ENCODE measurements at places on chromosomes 5 and 9.

GRCh38 chr5:118968406-118968911, 19.9 kb downstream of the DTWD2 start:
- no peak for DNase-seq

GRCh38 chr9:93136011-93136440, 2.0 kb upstream of the NINJ1 start:
- no peak for DNase-seq

DNA sequence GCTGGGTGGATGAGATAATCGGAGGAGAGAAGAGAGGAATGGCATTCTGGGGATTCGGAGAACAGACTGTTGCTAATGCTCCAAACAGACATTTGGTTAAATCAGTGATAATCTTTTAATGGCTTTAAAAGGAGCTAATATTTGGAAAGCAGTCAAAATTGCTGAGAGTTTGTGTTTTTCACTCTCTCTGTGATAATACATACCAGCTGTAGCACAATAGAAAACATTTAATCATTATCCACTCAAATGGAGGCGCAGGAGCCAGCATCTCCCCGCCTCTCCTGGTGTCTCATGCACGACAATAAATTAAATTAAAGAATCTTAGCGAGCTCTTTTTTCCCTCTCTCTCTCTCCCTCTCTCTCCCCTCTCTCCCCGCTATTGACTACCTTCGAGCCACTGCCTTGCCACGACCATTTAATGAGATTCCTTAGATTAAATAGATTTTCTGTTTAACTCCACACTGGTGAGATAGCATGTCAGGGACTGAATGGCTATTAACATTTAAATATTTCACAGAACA, 268.6 kb upstream of the MVB12B start:
- no peak for DNase-seq

DNA sequence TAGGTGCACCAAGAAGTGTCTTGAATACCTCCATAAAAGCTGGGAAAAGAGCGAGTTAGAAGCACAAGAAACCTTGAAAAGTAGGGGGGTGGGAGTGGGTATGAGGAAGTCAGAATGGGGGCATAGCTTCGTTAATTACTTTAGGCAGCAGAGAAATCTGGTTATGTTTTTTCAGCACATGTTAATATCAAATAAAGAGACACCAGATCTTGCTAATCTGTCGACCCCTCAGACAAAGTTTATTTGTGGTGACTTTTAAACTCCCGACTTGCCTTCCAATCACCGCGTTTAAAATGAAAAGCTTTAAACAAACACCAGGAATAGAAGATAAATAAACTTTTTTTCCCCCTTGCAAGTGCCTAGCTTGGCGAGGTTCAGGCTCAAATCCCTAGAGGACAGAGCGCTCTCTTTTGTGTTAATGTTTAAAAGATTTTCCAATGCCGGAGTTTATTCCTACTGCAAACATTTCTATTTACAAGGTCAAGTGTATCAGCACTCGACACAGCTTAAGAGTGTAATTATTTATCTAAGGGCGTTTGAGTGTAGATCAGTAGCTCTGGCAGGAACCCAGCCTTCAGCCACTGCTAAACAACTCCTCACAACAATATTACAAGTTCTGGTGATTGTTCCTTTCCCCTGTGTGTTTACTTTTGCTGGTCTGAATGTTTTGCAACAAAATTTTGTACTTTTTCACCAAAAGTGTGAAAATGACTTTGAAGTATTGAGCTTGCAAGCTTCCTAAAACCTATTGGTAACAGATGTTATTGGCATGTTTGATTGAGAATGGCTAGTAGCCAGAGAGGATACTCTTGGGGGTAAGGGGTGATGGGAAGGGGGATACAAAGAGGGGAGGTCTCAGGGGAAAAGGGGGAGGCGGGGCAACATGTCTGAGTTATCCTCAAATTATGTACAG, 3.8 kb downstream of the GAS1 start:
- no peak for DNase-seq

GRCh38 chr5:125269926-125270325, 523.5 kb upstream of the ZNF608 start:
- no peak for DNase-seq

- DNase-seq = peak; percentile 83
Measured at GRCh38 chr9:91101611-91102168, 260.0 kb downstream of the AUH start.

GRCh38 chr5:643351-643801, 31.2 kb downstream of the CEP72 start:
- DNase-seq = no peak

- DNase-seq = no peak
Measured at GRCh38 chr5:62005551-62005950, 300.5 kb upstream of the KIF2A start.

DNA sequence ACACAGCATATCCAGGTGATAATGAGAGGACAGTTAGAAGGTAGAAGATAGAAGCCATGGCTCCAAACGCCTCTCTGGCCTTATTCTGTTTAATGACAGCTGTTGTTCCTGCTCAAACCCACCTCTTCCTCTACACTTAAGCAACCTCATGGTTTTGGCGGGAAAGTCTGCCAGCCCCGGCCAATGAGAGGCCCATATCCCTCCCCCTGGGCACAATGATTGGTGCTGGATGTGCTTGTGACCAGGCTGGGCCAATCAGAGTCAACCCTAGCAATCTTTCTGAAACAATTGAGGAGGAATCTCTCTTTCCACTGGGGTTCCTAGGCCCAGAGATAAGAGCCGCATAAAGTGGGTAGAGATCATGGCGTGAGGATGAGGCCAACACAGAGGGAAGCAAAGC, 4.8 kb upstream of the GFI1B start:
- DNase-seq = no peak

DNA sequence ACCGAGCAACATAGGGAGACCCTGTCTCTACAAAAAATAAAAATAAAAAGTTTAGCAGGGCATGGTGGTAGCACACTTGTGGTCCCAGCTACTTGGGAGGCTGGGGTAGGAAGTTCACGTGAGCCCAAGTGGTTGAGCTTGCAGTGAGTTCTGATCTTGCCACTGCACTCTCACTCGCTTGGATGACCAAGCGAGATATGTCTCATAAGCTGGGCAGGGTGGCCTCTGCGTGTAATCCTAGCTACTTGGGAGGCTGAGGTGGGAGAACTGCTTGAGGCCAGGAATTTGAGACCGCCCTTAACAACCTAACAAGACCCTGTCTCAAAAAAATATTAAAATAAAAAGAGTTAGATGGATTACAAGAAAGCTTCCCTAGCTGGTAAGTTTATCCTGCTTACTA, 32.5 kb downstream of the RASA1 start:
- no peak for DNase-seq

DNA sequence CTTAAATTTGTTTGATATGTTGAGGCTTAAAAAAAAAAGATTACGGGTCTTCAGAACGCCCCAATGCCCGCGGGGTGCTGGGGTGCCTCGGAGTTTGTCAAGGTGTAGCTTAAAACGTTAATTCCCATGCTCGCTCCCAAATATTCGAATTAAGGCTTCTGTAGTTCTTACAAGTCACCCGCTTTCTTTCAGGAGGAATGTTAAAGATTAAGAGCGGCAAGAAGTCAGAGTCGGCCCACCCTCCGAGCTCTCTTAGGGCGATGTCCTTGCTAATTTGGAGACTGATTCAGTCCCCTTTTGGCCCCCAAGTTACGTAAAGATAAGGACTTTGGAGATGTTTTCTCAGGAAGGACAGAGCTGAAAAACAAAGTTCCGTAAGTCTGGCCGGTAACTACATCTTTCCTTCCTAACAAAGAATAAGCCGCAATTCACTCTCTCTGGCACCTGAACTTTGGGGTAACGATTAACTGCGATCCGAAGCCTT, 746 bp upstream of the NPM1 start:
- DNase-seq = no peak

DNA sequence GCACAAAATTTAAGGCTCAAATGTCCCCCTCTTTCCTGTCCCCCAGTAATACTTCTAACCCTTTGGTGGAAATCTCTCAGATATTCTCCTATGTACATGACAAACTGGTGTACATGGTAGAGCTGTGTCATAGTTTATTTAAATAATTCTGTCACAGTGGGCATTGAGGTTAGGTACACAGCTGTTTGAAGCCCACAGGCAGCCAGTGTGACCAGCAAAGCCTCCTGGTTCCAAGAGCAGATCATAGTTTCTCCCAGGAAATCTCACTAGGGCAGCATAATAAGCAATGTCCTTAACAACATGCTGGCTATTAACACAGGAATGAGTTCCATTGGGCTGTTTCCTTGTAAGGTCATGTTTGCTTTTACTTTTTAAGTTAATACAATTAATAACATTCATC, 63.9 kb downstream of the NDST1 start:
- no peak for DNase-seq

GRCh38 chr5:77431719-77432118, 60.4 kb downstream of the WDR41 start:
- DNase-seq = no peak

DNA sequence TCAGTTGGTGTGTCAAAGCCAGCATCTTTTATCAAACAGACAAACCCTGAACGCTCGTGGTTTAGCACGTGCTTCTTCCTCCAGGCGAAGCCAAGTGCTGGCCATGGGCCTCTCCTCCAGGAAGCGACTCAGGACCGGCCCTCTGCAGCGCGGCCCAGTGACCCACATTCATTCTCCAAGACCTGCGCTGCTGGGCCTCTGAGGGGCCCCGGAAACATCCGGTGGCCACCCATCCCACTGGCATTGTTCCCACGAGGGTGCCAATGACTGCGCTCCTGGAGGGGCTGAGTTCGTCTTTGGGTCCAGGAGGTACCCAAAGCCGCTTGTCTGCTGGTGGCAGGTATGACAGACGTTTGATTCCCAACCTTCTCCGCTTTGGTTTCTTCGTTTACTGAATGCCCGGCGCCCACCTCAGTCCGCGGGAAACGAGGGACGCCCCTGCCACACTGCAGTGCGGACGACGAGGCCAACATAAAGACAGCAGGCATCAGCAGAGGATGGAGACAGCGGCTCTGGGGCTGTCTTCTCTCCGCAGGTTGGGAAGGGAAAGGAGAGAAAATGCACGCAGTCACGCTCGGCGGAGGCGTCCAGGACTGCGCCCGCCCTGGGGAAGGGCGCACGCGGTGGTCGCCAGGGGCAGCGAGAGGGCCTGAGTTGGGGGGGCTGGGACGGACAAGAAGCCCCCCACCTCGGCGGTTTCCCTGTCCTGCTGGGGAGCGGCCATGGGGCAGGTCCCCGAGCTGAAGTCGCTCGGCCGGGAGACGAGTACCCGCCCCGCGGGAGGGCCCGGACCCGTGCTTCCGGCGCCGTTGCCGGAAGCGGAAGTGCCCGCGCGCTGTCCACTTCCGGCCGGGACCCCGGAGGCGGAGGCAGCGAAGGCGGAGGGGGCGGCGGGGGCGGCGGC, at the start of gene EXOC3:
Gene EXOC3, plus strand, starts transcription at position 842 of the 904 bp plus-strand sequence. CDS start 3,030 bp downstream, outside the sequence.
- DNase-seq = peak; percentile 48

DNA sequence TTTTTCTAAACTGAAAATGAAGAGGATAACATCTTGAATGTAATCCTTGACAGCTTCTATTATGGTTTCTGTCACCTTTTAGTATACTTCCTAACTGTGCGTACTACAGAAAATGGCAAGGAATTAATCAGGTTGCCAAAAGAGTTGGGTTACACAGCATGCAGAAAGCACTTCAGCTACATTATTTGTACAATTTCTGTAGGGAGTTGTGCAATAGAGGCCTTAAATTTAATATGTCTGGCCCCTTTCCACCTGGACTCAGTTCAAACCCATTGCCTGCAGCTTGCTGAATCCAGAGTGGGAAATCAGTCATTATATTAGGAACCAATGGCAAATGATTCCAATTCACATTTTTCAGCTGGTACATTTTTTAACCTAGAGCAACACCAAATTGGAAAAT, 549.7 kb downstream of the CSNK1G3 start:
- no peak for DNase-seq

- no peak for DNase-seq
Measured at GRCh38 chr9:96006961-96007360, 131.5 kb downstream of the ERCC6L2 start.

DNA sequence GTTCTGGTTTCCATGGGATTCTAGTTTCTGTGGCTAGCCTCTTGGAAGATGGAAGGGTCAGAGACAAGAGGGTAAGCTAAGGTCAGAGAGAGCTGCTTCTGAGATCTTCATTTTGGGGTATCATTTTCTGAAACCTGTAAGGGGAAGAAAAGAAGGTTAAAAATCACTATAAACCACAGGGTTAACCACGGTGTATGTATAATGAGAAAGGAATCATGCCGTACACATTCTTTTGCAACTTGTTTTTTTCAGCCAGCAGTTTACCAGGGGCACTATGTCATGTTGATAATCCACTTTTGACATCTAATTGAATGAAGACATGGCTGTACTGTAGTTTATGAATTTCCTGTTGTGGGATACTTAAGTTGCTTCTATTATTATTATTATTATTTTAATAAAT, 164.4 kb downstream of the FOCAD start:
- no peak for DNase-seq

DNA sequence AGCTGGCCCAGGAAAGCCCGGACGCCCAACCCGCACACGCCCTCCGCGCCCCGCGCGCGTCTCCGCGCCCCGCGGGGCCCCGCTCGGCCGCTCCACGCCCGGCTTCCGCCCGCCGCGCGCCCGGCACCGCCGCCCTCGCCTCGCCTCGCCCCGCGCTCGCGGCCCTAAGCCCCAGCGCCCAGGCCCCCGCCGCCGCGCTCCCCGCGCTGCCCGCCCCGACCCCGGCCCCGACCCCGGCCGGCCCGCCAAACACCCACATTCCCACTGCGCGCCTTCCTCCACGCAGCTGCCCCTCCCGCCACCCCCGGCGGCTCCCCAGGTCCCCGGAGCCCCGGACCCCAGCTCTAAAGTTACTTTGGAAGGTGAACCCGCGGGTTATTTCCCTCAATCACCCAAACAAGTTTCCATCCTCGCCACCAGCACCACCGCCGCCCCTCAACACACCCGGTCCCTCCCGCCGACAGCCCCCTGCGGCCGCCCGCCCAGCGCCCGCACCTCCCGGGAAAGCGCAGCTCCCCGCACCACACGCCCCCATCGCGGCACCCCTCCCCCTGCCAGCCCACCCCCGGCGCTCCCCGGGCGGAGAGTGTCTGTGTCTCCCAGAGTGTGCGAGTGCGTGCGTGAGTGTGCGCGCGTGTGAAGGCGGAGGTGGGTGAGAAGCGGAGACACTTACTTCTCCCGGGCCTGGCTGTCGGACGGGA, 439 bp downstream of the SSBP2 start:
- DNase-seq = no peak
